ENCODE measurements at places on chromosomes 1 and 21.
A peak's percentile ranks its signal among the peaks of the same experiment; 100 is the strongest.

DNA sequence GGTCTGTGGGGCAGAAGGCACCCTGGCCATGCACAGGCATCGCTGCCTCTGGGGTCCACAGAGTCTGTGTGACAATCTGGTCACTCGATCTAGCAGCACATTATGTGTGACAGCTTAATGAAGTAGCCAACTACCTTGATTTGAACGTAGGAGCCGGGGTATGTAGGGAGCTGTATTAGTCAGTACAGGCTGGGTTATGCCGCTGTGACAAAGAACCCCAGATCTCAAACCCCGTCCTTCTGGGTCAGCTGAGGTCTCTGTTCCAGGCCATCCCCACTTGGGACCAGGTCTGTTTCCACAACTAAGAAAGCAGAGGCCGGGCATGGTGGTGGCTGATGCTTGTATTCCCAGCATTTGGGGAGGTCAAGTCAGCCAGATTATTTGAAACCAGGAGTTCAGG lies 8.3 kb upstream of the ATAD3B start:
- DNase-seq, result no peak

DNA sequence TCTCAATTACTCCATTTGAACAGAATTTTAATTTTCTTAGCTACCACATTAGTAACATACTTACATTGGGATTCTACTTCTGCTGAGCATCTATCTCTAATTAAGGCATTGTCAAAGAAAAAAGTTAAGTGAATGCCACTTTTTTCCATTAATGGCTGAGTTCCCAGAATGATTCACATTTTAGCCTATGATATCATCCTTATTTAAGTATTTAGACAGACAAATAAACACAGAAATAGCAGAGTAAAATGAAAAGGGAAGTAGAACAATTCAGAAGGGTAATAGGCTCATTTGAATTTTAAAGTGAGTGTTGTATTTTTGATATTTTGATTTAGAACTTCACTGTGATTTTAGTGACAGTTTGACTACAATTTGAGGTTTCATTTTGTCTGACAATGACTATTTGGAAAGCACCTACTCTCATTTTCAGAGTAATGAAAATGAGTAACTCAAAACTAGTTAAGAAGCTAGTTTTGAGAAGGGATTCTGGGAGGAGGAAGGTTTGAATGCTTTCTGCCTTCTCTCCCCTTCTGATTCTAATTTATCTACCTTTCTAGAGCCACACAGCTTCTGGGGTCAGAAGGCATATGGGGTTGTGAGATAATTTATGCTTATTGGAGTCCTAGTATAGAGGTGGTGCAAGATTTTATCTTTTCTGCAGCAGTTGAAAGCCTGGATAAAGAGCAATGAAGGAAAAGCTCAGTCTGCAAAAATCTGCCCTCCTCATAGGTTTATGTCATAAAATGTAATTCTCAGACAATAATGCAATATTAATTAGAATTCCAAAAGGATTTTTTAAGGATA lies 15.5 kb downstream of the LYPLAL1 start:
- no peak for DNase-seq

- DNase-seq, result peak; percentile 62
Measured at GRCh38 chr1:19341201-19342061, 29.3 kb downstream of the SLC66A1 start.

DNA sequence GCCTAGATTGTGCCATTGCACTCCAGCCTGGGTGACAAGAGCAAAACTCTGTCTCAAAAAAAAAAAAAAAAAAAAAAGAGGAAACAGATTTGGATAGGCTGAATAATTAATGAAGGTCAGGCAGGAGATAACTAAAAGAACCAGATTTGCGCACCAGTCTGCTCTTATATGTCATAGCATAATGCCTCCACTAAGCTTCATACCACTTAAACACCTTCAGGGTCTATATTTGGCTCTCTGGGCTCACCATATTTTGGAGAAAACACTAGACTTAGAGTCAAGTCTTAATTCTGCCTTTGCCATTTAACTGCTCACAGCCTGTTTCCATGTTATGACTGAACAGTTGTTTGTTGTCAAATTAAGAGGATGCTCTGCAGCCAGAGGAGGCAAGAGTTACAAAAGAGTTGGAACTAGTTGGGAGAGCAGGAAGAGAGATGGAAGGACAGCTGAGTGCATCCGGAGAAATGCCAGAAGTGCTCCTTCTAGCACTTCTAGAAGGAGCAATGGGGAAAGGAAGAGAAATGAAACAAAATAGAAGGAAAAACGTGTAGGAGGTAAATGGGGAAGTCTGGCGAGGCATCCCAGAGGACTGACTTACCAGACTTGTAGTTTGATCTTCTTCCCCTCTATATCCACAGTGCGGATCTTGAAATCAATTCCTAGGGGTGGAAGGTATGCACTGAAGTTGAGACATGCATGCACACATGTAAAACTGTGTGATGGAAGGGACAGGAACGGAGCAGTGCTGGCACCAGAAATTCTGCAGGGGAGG lies 1.8 kb downstream of the RAB13 start:
- DNase-seq, result no peak

DNA sequence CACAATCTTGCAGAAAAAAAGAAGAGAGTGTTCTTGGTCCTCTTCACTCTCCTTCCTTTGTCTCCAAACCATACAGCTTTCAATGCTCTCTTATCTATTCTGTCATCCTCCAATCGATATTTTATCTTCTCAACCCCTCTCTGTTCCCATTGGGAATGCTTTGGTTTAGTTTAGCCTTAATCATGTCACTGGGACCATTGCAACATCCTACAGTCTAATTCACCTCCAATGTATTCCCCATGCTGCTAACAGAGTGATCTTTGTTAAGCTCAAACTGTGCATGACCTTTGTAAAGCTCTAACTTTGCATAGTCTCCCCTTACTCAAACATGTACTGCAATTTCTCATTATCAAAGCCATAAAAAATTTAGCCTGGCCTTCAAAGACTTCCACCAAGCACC lies 2.9 kb downstream of the MPL start:
- DNase-seq, result no peak

GRCh38 chr1:181131255-181131941 lies 42.9 kb downstream of the IER5 start:
- DNase-seq, result peak; percentile 78

- no peak for DNase-seq
Measured at GRCh38 chr1:221100611-221101010, 221.4 kb downstream of the HLX start.

DNA sequence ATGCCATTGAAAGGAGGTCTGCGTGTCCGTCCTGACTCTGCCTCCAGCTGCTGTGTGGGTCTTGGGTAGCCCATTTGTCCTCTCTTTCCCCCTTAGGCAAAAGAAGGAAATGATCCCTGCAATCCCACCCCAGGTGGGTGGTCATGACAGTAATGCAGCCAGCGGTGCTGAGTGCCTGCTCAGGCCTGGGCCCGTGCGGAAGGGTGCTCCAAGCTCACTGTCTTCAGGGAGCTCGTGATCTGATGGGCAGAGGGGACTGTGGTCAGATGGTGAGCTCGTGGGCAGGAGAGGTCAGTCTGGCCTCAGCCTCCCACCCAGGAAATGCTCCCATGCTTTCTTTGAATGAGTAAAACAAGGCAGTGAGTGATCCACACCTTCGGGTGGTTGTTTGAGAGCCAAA lies 35.3 kb upstream of the TTC4 start:
- no peak for DNase-seq

DNA sequence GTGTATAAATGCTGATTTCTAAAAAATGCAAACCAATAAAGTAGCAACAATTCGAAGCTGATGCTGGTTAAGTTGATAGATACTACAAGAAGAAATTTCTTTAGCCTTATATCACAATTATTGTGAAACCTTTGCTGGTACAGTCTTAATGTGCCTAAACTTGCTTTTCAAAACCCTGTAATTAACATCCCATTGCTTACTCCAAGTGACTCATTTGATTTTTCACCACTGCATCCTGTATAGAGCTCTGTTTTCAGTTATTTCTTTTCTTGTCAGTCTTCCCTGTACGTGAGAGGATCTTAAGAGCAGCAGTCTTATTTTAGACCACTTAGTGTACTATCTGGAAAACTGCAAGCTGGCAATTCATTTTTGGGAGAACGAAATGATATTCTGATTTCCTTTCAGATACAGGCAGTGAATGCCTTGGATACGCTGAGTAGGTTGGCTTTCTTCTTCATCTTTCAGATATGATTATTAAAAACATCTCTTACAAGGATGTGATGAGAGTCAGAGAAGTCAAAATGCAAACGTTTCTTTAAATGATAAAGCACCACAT lies 210.3 kb downstream of the KCTD3 start:
- DNase-seq, result no peak

GRCh38 chr21:14040386-14040785 lies 170.4 kb downstream of the LIPI start:
- DNase-seq, result no peak

DNA sequence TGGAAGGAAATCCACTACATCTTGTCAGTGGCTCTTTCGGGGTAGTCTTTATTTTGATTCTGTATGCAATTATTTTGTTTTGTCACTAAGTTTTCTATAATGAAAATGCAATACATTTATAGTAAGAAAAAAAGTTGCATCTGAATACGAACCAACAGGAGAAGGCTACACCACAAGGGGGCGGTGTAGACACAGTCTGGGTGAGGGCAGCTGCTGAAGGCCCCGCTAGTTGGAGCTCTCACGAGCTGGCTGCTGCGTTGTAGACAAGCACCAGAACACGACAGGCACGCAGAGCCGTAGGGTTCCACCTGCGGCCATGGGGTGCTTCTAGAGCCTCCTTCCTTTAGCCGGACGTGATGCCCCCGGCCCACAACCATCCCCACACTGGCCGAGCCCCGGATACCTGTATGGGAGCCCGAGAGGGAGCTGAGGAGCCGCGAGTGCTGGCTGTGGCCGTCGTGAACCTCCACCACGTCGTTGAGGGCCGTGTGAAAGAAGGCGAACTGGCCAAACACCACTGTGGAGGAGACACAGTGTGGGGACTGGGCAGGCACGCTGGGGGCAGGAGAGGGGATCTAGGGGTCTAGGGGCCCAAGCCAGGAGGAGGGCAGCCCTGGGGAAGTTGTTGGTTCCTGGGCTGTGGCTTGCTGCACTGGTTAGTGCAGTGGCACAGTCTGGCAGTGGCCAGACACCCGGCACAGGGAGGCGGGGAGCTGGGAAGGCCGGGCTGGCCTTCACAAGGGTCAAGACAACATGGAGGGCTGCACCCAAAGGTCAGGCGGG lies 160.8 kb downstream of the ZSCAN20 start:
- DNase-seq, result peak; percentile 49

- DNase-seq, result no peak
Measured at GRCh38 chr1:79133774-79134364, 127.3 kb upstream of the ADGRL4 start.

DNA sequence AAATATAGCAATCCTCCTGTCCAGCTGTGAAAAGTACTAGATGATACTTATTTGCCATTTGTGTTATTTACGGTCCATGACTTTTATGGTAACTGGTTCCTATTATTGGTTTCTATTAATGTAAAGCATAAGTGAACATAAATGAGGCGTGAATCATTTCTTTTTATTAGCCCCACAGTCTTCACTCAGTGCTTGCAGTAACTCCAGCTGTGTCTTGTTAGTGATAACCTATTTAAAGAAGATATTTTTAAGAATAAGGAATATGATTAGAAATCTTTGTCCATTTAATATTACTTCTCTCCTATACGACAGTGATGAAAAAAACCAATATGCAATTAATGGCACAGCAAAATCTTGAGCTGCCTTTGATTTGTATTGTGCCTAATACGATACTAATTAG lies 149.9 kb downstream of the SPATA17 start:
- DNase-seq, result no peak

- no peak for DNase-seq
Measured at GRCh38 chr21:42475036-42475435, 21.0 kb downstream of the RSPH1 start.

- no peak for DNase-seq
Measured at GRCh38 chr1:201397675-201398074, 1.4 kb downstream of the LAD1 start.

DNA sequence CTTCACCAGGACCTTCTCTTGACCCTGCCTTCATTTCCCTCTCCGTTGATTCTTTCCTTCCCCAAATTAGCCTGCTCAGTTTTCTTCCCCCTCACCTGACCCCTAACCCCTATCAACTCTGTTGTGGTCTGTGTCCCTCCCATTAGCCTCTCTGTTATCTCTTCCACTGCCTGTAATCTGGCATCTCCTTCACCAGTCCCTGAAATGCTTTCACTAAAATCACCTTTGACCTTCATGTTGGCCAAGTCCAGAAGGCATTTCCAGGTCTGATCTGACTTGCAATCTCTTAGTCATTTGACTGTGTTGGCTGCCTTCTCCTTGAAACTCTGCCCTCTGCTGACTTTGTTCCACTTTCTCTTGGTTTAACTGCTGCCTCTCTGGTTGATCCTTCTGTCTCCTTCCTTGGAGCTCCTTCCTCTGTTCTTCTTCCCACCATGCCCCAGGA lies 28.2 kb downstream of the ATP8B2 start:
- no peak for DNase-seq

- DNase-seq, result no peak
Measured at GRCh38 chr1:116365353-116365780, 7.7 kb upstream of the ATP1A1 start.

GRCh38 chr1:17056551-17056950 lies 2.7 kb upstream of the SDHB start:
- DNase-seq, result no peak

- DNase-seq, result no peak
Measured at GRCh38 chr21:45937721-45938452, 43.7 kb upstream of the COL6A1 start.

- peak; percentile 66 for DNase-seq
Measured at GRCh38 chr1:12619792-12620487, 1.9 kb upstream of the DHRS3 start.

DNA sequence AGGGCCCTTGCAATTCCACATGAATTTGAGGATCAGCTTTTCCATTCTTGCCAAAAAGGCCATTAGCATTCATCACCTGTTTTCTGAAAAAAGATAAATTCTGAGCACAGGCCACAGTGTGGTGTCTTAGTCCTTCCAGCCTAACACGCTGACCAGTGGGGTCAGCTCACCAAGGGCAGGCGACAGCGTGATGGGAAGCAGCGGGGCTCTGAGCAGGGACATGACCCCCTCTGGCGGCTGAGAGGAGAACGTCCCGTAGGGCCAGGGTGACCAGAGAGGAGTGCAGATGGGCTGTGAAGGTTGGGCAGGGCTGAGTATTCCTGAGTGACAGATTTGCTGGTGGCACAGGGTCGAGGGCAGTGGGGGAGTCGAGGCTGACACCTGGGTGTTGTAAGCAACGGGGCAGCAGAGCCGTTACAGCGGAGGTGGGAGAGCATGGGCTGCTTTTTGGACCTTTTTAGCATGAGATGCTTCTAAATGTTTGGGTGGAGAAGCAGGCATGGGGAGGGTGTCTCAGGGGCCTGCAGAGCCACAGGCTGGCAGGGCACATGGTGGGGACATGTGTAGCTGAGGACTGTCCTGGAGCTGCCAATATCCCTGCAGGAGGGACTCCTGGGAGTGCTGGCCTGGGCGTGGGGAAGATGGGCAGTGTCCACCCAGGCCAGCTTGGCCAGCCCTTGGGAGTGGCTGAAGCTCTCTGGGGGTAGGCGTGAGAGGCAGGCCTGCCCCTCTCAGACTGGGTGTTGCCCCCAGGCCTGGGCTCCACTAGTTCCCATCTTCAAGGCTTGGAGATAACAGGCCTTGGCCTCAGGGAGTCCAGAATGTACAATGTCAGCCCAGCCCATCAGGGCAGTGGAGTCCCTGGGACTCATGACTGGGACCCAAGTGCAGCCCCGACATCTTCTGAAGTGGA lies 8.6 kb upstream of the CALML6 start:
- DNase-seq, result no peak

- DNase-seq, result no peak
Measured at GRCh38 chr1:217004776-217005436, 281.7 kb upstream of the ESRRG start.

GRCh38 chr1:19923137-19923952 lies at the start of gene PLA2G2E:
PLA2G2E (minus strand) TSS chr1:19923617; CDS start chr1:19923559, 58 bp downstream.
- DNase-seq, result no peak
